ENCODE measurements at places on chromosomes 1 and 21.

GRCh38 chr1:163275222-163275621, 46.5 kb upstream of the NUF2 start:
- no peak for DNase-seq

- no peak for DNase-seq
These were observed 22.7 kb downstream of the RAB3GAP2 start for GRCh38 chr1:220249522-220249921.

DNA sequence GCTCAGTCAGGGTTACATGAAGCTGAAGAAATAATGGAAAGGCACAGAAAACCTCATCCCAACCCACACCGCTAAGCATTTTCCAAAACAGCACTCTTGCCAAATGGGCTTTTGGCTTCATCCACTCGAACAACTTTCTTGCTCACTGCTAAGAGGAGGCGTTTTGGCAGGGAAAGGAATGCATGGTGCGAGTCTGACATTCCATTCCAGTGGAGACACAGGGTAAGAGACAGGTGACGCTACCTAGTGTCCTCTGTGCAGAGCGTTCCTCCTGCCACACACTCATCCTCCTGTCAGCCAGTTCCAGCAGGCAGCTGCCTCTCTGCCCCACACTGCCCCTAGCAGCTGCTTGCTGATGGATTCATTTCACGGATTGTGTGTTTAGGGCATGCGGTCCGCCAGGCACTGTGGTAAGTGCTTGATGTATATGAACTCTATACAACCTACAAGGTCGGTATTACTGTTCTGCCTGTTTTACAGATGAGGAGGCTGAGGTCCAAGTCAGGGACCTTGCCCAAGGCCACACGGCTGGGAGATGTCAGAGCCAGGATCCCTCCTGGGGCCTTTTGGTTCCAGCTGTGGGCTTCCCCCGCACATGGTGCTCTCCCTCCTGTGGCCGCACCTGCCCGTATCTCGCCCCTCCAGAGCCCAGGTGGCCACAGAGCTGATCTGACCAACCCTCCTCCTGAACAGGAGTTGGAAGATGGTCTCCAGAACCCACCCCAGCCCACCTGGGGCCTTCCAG, 25.7 kb upstream of the BACE2 start:
- DNase-seq = no peak

GRCh38 chr1:110768605-110769004, 93.9 kb upstream of the KCNA3 start:
- DNase-seq = no peak

GRCh38 chr1:212568978-212569537, 39.5 kb upstream of the ATF3 start:
- DNase-seq = no peak

DNA sequence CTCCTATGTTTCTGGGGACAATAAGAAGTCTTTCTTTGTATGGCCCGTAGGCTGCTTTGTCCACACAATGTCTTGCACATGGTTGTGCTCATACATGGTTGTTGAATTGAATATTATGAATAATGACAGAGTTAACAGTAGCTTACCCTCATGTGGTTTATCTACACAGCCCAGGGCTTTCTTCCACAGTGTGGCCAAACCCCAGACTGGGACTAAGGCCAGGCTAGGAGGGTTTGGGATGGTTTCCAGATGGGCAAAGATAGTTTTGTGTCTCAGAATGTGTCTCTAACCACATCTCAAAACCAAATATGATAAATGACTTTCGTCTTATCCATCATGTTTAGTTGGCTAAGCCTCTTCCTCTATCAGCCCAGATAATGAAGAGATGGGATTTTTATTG, 65.2 kb downstream of the CACNA1E start:
- no peak for DNase-seq

- DNase-seq = no peak
These were observed 5.1 kb downstream of the NT5C1A start for GRCh38 chr1:39666772-39667171.

Data from stimulated activated CD8-positive, alpha-beta memory T cell treated with anti-CD3 and anti-CD28 coated beads, Interleukin-15, amount 100 ng/mL, for 24 hours (primary cell).